GM23248 (cell line): ENCODE measurements at places on chromosomes 6 and 20. TPM values are rescaled to one million over a fixed set of nuclear protein-coding genes. Genes with fewer than 3 reads are reported as not detected.

Gene FAM217B
- total RNA-seq = 2.2 and 2.9 TPM in 2 replicates

DNA sequence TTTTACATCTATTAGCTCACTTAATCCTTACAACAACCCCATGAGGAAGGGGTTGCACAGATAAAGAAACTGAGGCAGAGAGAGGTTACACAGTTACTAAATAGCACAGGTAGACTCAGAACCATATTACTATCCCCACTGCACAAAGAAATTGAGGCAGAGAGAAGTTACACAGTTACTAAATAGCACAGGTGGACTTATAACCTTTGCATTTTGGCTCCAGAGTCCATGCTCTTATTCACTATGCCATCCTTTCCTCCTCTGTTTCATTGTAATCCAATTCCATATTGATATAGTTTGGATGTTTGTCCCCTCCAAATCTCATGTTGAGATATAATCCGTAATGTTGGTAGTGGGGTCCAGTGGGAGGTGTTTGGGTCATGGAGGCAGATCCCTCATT lies 3.5 kb downstream of the TDP2 start:
- H3K36me3 ChIP-seq = no peaks in the 10 kb centered on the region; the same call in 1 of the 2 replicates
- no peak overlapping the region for H3K4me3 ChIP-seq
- DNase-seq = no peak
- H3K27ac ChIP-seq = no peak overlapping the region

DNA sequence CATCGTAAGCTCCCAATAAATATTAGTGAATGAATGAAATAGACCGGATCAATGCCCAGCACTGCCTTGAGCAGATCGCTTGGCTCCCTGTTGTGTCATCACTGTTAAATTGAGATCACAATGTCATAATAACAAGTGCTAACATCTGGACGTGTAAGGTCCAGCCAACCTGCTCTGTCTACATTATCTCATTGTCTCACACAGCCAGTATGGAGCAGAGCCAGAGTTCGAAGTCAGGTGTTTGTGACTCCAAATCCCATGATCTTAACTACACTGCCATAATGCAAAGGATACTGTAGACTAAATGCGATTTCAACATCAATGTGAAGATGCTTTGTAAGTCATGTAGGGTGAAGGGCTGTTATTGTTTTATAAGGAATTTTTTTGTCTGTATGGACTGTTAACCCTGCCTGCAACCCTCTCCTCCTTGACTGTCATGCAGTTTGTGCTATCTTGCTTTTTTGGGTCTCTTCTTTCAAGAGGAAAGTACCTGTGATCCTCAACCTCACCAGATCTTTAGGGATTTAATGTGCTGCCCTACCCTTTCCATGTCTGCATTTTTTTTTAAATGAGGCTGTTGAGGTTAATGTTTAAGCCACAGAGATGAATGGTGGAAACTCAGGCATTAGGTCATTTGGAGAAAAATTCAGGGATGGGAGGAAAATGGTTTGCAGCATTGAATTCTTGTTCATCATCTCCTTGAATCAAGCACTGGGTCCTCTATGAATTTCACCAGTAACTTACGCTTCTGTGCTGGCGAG lies 49.0 kb upstream of the OCSTAMP start:
- DNase-seq = no peak
- no peaks in the 10 kb centered on the region for H3K36me3 ChIP-seq
- no peaks in the 10 kb centered on the region for H3K4me1 ChIP-seq
- no peak overlapping the region for H3K4me3 ChIP-seq
- H3K27me3 ChIP-seq = no peaks in the 10 kb centered on the region

GRCh38 chr6:113291751-113292445 lies 565.2 kb upstream of the MARCKS start:
- peaks cover 31% of the 10 kb centered on the region for H3K4me1 ChIP-seq
- H3K36me3 ChIP-seq = no peaks in the 10 kb centered on the region
- DNase-seq = peak; percentile 71
- no peaks in the 10 kb centered on the region for H3K27me3 ChIP-seq
- peak overlapping the region; percentile 12; the same call in 1 of the 2 replicates for H3K27ac ChIP-seq

Gene SNAP25
- not detected in 2 replicates for total RNA-seq

- DNase-seq = peak; percentile 23
- no peaks in the 10 kb centered on the region for H3K27me3 ChIP-seq
- no peak overlapping the region for H3K4me3 ChIP-seq
- no peak overlapping the region for H3K27ac ChIP-seq
- peaks cover 8% of the 10 kb centered on the region; the same call in 1 of the 2 replicates for H3K36me3 ChIP-seq
Measured at GRCh38 chr20:49161428-49162152, 26.5 kb downstream of the STAU1 start.

DNA sequence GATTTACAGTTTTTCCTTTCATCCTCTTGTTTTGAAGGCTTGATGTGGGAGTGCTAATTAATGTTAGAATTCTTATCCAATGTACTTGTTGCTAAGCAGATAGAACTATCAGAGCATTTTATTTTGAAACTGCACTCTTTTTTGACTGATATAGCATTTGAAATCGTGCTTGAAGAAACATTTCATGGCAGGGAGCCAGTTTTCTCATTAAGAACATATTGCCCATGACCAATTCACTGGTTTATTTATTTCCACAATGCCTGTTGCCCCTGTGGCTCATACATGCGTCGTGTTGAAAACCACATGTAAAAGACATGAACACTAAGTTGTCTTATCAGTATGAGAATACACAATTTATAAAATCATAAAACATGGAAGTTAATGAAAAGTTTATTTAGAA lies 479.7 kb upstream of the FLRT3 start:
- no peak overlapping the region for H3K27ac ChIP-seq
- no peaks in the 10 kb centered on the region for H3K27me3 ChIP-seq
- H3K4me1 ChIP-seq = no peaks in the 10 kb centered on the region
- H3K4me3 ChIP-seq = no peak overlapping the region
- H3K36me3 ChIP-seq = no peaks in the 10 kb centered on the region
- DNase-seq = no peak

DNA sequence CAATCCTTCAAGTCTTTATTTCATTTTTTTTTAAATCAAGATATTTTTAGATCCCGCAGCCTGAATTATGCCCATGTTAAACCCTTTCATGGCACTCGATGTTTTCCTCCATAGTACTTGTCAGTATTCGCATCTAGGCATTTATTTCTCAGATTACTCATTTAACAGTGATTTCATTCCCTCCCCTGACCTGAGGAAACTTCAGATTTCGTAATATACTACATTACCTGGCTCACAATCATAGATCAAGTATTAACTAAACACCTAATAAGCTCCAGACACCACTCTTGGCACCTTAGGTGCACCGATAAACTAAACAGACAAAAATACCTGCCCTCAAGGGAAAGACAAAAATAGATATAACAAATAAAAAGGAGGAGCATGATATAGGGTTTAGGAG lies 413.2 kb upstream of the GJE1 start:
- no peaks in the 10 kb centered on the region for H3K4me1 ChIP-seq
- DNase-seq = no peak
- H3K4me3 ChIP-seq = no peak overlapping the region
- H3K27me3 ChIP-seq = no peaks in the 10 kb centered on the region

- no peaks in the 10 kb centered on the region for H3K4me1 ChIP-seq
- H3K27me3 ChIP-seq = peaks cover 3% of the 10 kb centered on the region; the same call in 1 of the 2 replicates
- H3K36me3 ChIP-seq = no peaks in the 10 kb centered on the region
- DNase-seq = peak; percentile 63
Measured at GRCh38 chr20:63309261-63310071, 16.5 kb downstream of the COL20A1 start.

DNA sequence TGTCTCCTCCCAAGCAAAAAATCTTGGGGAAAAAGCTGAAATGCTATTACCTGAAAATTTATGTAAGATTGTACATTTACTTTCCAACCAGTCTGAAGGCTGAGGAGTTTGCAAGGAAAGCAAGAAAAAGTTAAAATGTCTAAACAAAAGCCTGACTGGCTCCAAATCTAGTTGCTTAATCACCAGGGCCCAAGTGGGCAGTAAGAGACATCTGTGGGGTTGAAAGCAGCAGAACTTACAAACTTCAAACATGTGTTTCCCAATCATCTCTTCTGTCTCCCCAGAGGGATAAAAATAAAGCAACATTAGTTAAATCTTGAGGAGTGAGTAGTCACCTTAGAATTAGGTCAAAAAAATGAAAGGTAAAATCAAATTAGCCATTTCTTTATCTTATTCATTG lies 98.6 kb downstream of the OGFRL1 start:
- peaks cover 43% of the 10 kb centered on the region for H3K4me1 ChIP-seq
- no peaks in the 10 kb centered on the region for H3K36me3 ChIP-seq
- peak; percentile 81 for DNase-seq
- no peaks in the 10 kb centered on the region for H3K27me3 ChIP-seq
- H3K27ac ChIP-seq = peak overlapping the region; percentile 25; the same call in 1 of the 2 replicates

GRCh38 chr6:122476131-122476530 lies 4.5 kb upstream of the SERINC1 start:
- peak; percentile 49 for DNase-seq
- no peak overlapping the region for H3K27ac ChIP-seq

Gene EPHA7
- not detected in 2 replicates for total RNA-seq

DNA sequence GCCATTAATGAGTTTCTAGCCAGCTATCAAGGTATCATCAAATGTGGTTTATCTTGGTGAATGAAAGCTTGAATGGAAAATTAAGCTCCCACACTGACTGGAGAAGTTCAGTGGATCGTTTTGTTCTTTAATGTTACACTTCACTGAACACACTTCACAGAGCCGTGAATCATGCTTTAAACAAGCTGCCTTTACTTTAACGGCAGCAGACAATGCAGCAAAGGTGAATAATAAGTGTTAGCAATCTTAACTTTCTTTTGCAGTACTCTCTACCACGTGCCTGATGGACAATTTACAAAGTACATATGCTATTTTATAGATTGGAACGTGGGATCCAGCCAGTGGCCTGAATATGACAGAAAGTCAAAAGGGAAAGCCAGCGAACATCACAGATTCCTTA lies 424.5 kb downstream of the GRIK2 start:
- no peak overlapping the region for H3K4me3 ChIP-seq
- no peaks in the 10 kb centered on the region for H3K27me3 ChIP-seq
- H3K4me1 ChIP-seq = no peaks in the 10 kb centered on the region
- H3K36me3 ChIP-seq = no peaks in the 10 kb centered on the region
- H3K27ac ChIP-seq = no peak overlapping the region

GRCh38 chr20:4412216-4412615 lies 309.5 kb upstream of the PRND start:
- no peaks in the 10 kb centered on the region for H3K36me3 ChIP-seq
- H3K27me3 ChIP-seq = no peaks in the 10 kb centered on the region
- H3K4me1 ChIP-seq = peaks cover under 1% of the 10 kb centered on the region
- H3K27ac ChIP-seq = no peak overlapping the region

Gene VNN1
- total RNA-seq = 0.86 TPM in 1 of 2 replicates, not detected in the other

DNA sequence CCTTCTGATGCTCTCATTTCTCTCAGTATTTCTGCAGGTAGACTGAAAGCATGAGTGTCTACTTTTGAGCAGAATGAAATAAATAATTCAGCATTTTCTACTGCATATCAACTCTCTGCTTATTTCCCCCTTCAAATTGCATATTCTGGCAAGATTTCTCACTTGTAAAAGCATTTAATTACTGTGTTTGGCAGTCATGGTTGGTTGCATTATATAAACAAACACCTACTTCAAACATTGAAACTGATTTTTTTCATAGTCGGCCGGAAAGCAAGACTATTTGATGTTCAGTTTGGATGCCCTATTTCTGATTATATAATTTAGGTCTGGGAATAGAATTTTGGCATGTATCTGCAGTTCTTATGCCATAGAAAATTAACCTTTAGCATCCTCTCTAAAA lies 73.1 kb downstream of the PLEKHG1 start:
- no peak overlapping the region for H3K4me3 ChIP-seq
- 0 out of 2 replicates have a peak, but pooled peaks cover 12% of the 10 kb centered on the region for H3K4me1 ChIP-seq
- peaks cover 5% of the 10 kb centered on the region; the same call in 1 of the 2 replicates for H3K27me3 ChIP-seq
- DNase-seq = no peak
- no peaks in the 10 kb centered on the region for H3K36me3 ChIP-seq

Gene SLC17A9
- total RNA-seq = 11.1 and 19.5 TPM in 2 replicates

DNA sequence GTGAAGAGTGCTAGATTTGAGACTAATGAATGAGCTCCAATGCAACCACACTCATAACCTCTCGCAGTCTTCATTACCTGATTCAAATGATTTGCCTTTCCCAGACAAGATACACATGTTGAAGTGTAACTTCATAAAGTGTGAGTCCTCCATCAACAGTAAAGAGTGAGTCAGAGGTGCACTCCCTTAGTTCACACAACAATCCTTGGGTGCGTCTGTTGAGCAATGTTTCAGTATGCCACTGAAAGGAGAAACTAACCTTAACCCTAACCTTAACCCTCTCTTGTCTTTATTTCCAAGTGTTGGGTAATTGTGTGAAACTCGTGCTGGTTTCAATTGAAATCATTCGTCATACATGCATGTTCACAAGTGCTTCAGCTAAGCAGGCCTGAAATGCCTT lies 21.0 kb upstream of the RIN2 start:
- peak; percentile 91 for DNase-seq
- no peaks in the 10 kb centered on the region for H3K27me3 ChIP-seq
- peaks cover 29% of the 10 kb centered on the region for H3K4me1 ChIP-seq
- no peaks in the 10 kb centered on the region for H3K36me3 ChIP-seq

GRCh38 chr6:9482030-9482738 lies 932.7 kb downstream of the TFAP2A start:
- no peaks in the 10 kb centered on the region for H3K36me3 ChIP-seq
- H3K27me3 ChIP-seq = no peaks in the 10 kb centered on the region
- DNase-seq = peak; percentile 96
- peak overlapping the region; percentile 28; the same call in 1 of the 2 replicates for H3K4me3 ChIP-seq

- H3K27me3 ChIP-seq = no peaks in the 10 kb centered on the region
- no peak for DNase-seq
- H3K36me3 ChIP-seq = no peaks in the 10 kb centered on the region
- H3K27ac ChIP-seq = no peak overlapping the region
- no peaks in the 10 kb centered on the region for H3K4me1 ChIP-seq
- H3K4me3 ChIP-seq = no peak overlapping the region
Measured at GRCh38 chr6:78771586-78771985, 95.8 kb upstream of the IRAK1BP1 start.

Gene ZFP64
- total RNA-seq = 18.0 and 20.8 TPM in 2 replicates

- H3K36me3 ChIP-seq = no peaks in the 10 kb centered on the region
- H3K27me3 ChIP-seq = no peaks in the 10 kb centered on the region
- no peak for DNase-seq
- H3K4me3 ChIP-seq = no peak overlapping the region
- H3K4me1 ChIP-seq = peaks cover 35% of the 10 kb centered on the region
Measured at GRCh38 chr20:4061987-4062386, 46.6 kb upstream of the RNF24 start.

DNA sequence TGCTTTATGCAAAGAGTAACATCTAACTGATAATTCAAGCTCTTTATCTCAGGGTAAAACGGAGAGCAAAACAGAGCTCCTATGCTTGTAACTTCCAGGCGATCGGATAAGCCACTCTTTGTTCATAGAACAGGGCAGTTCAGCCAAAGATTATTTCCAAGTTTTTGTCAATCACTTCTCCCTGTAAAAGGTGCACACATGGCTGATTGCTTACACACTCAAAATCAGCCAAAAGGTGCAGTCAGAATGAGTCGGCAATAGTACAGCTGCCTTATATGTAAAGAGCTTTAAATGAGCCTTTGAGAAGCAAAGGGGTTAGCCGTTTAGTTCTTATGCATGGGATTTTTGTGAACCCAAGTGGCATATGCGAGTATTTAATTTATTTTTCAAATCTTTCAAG lies 449.6 kb upstream of the POU3F2 start:
- H3K27ac ChIP-seq = no peak overlapping the region
- no peaks in the 10 kb centered on the region for H3K27me3 ChIP-seq
- H3K4me3 ChIP-seq = no peak overlapping the region
- H3K36me3 ChIP-seq = no peaks in the 10 kb centered on the region

Gene FILIP1
- under 0.01 and 0.13 TPM in 2 replicates for total RNA-seq
